ENCODE measurements at places on chromosomes 2 and 18. TPM values are rescaled to one million over a fixed set of nuclear protein-coding genes. Genes with fewer than 3 reads are reported as not detected.

The DNAH7 gene
- total RNA-seq = not detected

DNA sequence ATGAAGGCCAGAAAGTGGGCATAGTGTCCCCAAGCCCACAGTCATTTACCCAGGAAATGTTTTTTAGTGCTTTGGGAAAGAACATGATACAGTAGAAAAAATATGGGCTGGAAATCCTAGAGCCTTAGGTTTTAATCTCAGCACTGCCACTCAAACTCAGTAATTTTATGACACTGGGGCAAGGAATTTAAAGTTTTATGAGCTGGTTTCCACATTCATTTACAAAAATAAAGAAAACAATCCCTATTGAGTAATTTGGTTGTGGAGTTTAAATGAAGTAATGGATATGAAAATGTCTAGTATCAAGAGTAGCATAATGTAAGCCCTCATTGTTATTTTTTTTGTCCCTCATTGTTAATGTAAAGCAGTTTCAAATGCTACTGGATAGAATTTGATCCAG is 51.5 kb upstream of the FRZB start:
- DNase-seq = no peak

GRCh38 chr18:32289483-32290075 is 99.7 kb downstream of the MEP1B start:
- DNase-seq = peak; percentile 53

GRCh38 chr2:216222650-216223352 is 113.7 kb downstream of the XRCC5 start:
- peak; percentile 37 for DNase-seq

- DNase-seq = no peak
Measured at GRCh38 chr2:70934981-70935380, 719 bp upstream of the ATP6V1B1 start.

- DNase-seq = peak; percentile 1
Measured at GRCh38 chr2:180240774-180241173, 233.7 kb upstream of the CWC22 start.

The FOXI3 gene
- not detected for total RNA-seq

DNA sequence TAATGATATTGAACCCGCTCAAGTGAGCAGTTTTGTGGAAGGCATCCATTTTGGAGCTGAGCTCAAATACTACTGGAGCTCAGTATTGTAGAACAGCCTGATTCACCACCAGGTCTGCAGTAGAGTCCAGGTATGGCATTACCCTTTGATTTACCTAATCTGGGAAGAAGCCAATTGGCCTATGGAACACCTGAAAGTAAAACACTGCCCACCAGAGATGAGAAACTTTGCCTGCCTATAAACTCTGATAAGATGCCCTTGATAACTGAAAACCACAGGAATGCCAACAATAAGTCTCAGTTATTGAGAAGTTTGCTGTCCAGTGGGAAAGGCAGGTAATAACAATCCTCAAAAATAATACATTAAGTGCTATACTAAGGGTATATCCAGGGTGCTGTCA is 25.5 kb upstream of the TDRD15 start:
- no peak for DNase-seq

GRCh38 chr2:226981791-226982326 is 146.0 kb downstream of the RHBDD1 start:
- no peak for DNase-seq

DNA sequence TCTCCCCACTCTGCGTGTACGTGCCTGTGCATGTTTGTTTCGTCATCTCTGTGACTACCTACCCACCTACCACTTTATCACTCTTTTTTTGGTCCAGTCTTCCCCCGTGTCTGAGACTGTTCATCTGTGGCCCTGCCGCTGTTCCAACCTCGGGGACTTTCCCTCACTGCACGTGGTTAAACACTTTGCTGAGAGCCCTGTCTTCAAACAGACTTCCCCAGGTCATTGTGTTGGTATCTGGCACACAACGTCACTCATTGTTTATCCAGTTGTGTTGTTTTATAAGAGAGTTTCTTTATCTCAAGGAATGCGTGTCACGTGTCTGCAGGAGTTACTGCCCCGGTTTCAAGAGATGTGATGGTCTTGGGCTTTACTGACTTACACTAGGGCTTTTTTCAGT is 262.0 kb upstream of the RASGRP3 start:
- no peak for DNase-seq

- DNase-seq = no peak
Measured at GRCh38 chr2:39779341-39779851, 338 bp upstream of the THUMPD2 start.

The SCN3A gene
- 0.05 TPM for total RNA-seq

The PLEKHH2 gene
- total RNA-seq = 0.07 TPM

- peak; percentile 33 for DNase-seq
Measured at GRCh38 chr2:31324016-31324633, 90.2 kb downstream of the EHD3 start.

The DHRS9 gene
- total RNA-seq = not detected

The EHD3 gene
- 7.8 TPM for total RNA-seq

The WNT10A gene
- total RNA-seq = 2.9 TPM

DNA sequence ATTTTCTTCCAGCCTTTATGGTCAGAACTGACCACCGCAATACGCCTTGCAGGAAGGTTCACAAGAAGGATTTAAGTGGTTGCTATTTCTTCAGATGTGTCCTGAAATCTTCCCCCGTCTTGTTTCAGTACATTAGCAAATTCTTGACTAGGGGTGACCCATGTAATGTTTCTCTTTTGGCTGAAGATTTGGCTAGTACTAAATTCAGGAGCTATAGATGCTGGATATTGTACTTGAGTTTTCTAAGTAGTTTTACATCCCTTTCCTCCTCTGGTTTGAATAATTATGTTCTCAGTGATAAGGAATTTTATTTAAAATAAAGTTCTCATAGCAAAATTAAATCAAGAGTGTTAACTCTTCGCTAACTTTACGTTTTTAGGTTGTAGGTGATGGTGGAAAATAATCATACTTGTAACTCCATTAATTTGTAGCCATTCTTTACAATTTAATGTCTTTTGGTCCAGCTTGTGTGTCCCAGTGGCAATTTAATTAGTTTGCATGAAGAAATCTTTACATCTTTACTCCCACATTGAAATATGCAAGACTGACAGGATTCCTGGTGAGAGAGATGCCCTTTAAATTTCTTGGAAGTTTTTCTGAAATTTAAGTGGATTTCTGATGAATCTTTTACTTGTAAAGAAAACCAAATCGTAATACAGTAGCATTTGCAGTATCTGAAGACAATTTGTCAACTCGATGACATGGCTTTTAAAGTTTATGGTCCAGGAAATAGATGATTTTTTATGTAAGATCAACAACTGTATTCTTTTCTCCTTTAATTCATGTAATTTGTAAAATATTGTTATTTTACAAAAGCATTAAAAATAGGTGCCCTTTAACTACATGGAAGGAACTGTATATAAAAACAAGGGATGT is 2.8 kb downstream of the PHLPP1 start:
- peak; percentile 7 for DNase-seq

The CFAP221 gene
- total RNA-seq = not detected

GRCh38 chr2:79982445-79982844 is 322.1 kb downstream of the LRRTM1 start:
- DNase-seq = no peak

- DNase-seq = no peak
Measured at GRCh38 chr2:11405599-11406266, 60.2 kb downstream of the E2F6 start.

DNA sequence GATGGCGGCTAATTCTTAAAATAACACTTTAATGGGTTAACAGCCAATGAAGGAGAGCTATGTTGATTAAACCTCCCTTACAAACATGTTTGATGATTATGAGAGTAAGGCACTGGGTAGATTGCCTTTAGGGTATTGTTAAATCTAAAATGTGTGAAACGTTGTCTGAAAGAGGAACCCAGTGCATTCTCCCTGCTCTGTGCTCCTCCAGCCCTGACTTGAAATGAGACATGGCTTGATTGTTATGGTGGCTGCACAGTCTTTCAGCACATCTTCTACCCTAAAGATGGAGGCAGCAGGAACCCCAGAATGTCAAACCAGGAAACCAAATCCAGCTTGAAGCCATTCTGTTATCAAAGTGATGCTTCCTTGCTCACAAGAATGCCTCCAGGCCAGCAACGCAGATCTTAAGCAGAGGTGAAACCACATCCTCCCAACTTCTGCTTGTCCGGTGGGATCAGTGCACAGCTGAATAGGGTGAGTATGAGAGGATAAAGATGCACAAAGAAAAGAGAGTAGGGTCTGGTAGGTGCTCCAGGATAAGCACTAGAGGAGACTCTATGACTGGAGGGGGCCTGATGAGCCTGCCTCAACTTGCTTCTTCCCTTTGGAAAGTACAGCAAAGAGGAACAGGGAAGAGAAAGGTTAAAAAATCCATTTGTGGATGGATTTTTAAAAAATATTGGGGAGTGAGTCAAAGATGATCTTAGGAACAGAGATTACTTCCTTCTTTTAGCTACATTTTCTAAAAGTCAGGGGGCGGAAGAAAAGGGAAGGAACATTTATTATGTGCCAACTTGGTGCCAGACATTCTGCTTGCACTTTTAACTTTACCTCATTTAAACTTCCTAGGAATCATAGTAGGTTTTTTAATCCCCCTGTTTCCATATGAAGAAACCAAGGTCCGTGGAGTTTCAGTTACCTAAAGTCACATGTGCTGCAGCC is 523.0 kb downstream of the TXNL1 start:
- no peak for DNase-seq

The IGFBP5 gene
- not detected for total RNA-seq

The RESP18 gene
- not detected for total RNA-seq

GRCh38 chr2:152093464-152093863 is 5.4 kb downstream of the CACNB4 start:
- no peak for DNase-seq

The GALNT5 gene
- total RNA-seq = not detected

GRCh38 chr2:136206613-136207012 is 88.7 kb upstream of the CXCR4 start:
- DNase-seq = no peak

DNA sequence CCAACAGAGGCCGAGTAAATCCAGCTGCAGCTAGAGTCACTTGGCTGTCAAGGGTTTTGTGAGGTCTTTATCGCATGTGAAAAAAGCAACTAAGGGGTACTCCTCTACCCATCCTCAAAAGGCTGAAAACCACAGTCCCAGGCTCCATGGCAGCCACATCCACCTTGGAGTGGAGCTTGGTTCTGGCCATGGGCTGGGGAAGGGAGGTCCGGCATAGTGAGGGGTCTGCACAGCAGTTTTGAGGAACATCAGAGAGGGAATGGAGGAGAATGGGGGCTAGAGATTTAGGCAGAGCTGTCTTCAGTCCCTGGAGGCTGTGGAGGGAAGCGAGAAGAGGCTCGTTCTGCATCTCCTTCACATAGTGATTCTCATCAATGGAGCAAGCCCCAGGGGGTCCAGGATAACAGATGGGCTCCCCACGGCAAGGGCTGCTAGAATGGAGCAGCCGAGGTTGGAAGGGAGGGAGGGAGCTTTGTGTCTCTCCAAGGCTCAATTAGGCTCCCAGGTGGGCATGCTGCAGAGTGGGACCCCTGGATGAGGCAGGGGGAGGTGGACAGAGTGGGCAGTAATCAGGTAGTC is 21.0 kb downstream of the MROH2A start:
- no peak for DNase-seq

DNA sequence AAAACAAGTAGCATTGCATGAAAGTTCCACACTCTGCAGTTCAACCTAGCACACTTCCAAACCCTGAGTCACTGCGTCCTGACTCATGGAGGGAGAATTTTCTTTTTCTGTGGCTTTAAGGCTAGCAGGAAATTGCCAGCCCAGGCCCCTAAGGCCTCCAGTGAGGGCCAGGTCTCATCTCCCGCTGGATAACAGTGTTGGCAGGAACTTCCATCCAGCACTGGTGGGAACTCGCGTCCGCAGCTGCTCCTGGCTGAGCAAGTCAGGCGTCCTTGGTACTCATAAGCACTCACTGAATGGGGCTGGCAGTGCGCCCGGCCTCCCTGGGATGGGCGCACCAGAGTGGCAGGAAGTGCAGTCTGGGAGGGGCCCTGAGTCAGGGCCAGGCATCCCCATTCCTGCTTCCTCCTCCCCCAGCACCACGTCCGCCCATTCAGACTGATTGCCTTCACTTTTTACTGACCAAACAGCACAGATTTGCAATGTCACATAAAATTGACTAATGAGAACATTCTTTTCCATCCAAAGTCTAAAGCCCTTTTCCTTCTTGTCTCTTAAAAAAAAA is 14.3 kb downstream of the MALL start:
- DNase-seq = no peak

DNA sequence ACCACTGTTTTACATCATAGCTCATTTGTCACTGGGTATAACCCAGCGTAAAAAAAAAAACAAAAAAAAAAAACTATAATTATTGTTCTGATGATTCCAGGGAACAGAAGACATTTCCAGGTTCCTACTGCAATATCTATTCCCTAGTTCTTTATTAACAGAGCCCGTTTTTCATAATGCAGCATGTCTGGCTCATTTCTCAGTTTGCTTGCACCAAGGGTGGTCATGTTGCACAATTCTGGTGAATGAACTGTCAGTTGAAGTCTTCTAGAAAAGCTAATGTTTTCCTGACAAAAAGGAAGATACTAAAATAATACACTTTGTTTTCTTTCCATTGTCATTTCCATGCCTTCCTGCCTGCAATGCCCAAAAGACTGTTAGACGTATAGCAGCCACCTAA is 180.1 kb downstream of the RDH14 start:
- DNase-seq = no peak

The NYAP2 gene
- not detected for total RNA-seq

DNA sequence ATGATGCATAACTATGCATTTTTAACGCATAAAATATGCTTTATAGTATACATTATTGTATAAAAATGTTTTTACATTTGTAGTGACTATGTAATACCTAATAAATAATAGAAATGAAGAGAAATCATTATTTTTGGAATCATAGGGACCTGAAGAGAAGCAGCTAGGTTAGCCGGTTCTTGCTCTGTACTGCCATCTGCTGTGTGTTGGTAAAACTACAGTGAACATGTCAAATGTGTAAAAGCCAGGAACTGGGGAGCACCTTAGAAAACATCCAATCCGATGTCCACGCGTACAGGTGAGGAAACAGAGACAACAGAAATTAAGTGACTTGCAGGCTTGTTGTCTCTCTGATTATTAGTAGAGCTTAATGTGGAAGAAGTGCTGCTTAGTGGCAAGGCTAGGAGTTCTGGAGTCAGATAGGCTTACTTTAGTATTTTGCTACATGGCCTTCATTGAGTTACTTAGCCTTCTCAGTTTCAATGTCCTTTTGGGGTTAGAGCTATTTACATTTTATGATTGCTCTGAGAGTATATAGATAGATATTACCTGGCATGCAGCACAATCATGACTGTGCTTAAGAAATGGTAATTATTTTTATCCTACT is 386.5 kb downstream of the DLGAP1 start:
- DNase-seq = no peak

The ABHD1 gene
- 1.2 TPM for total RNA-seq
